Activated CD8-positive, alpha-beta memory T cell treated with anti-CD3 and anti-CD28 coated beads, Interleukin-2, amount 10 ng/mL, durations not matched to agents 7 days and 5 days (primary cell): ENCODE measurements at places on chromosomes 11 and 22.
A peak's percentile ranks its signal among the peaks of the same experiment; 100 is the strongest.

- peak; percentile 65 for DNase-seq
These were observed 12.1 kb downstream of the PLAAT5 start for GRCh38 chr11:63478896-63479295.

GRCh38 chr22:45318558-45319323 is 9.0 kb downstream of the FAM118A start:
- peak; percentile 86 for DNase-seq

GRCh38 chr11:19739872-19740271 is 27.2 kb downstream of the NAV2 start:
- DNase-seq = no peak

GRCh38 chr11:14886513-14886912 is 5.5 kb downstream of the CYP2R1 start:
- DNase-seq = no peak

DNA sequence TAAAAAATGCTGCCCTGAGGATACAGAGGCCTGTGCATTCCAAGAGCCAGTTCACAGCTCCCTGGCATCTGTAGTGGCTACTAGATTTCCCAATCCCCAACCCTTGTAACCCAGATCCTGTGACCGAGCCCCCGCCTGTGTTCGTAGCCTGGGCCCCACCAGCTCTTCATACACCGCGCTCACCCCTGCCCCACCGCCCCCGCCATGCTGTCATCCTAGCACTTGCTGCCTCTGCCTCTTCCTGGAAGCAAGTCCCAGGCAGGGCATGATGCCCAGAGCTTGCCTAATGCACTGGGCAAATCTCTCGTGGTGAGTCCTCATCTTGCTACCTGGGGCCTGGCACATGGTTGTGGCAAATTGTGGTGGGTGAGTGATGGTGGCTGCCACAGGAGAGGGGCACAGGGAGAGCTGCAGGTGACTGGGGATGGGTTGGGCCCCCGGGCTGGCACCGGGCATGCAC is 7.1 kb downstream of the MGAT3 start:
- no peak for DNase-seq
